ENCODE measurements at places on chromosomes 4 and X.

- no peak for DNase-seq
Observed at GRCh38 chrX:20265726-20266681, 705 bp downstream of the RPS6KA3 start.

DNA sequence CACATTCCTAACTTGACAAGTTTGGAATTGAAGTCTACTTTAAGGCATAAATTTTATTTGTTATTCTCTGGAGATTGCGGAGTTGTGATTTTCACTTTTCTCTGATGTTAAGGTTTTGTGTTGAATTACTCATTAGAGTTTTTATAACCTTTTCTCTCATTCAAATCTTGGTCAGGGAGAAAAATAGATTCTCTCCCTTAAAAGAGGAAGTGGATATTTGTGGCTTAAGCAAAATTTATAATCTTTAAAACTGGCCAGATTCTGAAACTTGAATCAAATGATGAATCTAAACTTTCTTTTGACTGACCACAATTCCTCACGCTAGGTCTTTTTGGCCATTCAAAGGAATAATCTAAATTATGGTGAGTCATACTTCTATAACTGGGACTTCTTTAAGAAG is 361.4 kb downstream of the TEX13C start:
- no peak for DNase-seq

- no peak for DNase-seq
Observed at GRCh38 chrX:106415276-106415895, 196.4 kb upstream of the RADX start.

DNA sequence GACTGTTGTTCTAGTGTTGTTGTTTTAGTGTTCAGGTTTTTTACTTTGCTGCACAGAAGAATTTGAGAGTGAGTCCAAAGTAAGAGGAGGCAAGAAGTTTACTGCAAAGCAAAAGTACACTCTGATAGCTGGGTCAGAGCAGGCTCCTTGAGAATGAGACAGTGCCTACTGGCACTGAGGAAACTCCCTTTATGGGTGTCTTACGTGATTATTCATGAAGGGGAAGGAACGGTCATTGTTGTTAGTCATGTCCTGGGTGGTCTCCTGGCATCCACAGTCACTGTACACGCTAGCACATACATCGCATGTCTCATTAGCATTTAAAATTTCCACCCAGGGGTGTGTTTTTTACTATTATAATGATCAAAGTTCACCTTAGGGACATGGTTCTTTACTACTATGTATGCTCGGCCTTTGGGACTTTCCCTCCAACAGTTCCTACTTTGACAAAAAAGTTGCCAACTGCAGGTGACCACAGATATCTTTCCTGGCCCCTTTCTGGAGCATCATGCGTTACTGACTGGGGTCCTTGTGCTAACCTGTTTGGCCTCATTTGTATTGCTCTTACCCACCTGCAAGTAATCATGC is 688.9 kb upstream of the AMOT start:
- no peak for DNase-seq

DNA sequence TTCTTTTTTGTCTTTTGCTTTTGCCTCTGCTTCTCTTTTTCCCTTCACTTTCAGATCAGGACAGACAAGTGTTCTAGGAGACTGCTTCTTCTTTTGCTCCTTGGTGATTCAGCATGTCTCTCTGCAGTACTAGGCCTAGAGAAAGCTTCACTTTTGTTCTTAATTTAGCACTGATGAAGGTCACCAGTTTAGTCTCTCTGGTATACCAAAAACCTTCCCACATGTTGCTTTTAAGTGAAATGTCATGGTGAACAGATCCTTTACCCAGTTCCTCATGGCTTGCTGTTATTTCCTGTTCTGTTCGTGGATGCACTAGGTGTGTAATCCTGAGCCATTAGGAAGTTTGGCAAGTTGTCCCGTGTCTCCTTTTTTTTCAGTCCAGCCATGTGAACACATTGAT is 53.3 kb downstream of the NBDY start:
- DNase-seq = no peak

DNA sequence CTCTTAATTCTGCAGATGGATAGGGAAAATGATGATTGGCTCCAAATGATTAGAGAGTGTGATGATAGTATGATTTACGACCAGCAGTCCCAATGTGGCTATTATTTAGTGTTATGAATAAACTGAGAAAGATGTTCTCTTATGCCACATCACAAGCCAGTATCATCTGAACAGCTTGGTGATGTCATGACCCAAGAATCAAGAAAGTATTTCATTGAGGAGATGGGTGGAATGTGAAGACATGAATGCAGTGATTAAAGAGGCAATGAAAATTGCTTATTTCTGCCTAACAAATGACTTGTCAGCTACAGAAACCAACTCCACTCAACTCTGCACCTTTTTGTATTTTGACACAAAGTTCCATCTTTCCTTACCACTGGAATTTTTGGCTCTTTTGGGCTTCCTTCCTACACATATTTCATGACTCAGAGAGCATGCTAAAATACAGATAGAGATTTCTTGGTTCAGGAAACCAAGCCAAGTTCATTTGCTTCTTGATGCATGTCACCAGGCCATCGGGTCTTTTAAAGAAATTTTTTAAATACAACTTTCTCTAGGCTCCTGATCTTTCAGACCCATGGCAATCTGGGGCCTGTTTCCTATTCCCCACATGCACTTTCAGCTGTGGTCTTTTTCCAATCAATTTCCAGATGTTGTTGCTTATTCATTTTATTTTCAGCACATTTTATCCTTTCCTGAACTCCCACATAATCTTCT is 174.2 kb downstream of the HHIP start:
- DNase-seq = no peak

GRCh38 chrX:48890934-48891401 is 6.6 kb downstream of the TIMM17B start:
- no peak for DNase-seq

DNA sequence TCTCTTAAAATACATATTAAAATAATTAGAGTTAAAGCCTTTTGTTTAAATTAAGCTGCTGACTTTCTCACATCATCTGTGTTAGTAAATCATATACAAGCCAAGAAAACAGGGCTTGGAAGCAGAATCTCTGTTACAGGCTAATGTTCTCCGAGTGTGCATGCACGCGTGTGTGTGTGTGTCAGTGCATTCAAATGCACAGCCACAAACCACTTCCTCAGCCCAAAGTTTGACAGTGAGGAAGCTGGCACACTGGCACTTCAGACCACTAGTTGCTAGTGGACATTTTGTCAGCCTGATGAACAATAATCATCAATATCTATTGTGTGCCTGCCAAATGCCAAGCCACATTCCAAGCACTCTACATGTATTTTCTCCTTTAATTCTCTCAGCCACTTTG is 5.6 kb downstream of the MAOB start:
- no peak for DNase-seq

DNA sequence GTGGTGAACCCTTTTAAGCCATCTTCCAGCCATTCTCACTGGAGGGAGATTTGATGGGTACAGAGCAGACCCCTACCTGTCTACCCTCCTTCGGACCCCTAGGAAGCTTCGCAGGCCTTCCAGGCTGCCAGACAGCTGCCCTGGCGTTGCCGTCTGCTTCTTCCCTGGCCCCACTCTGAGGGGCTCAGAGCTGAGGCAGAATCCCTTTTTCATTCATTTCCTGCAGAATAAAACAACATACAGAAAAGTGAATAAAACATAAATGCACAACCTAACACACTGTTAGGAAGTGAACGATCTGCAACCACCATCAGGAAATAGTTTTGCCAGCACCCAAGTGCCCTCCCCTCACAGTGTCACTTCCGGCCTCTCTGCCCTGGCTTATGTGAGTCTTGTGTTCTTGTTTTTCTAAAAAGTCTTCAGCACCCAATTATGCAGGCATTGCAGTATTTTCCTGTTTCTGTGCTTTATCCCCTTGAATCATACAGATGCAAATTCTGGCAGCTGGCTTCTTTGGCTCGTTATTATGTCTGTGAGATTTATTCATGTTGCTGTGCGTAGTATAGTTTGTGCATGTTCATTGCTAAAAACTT is 5.6 kb upstream of the ADD1 start:
- DNase-seq = peak; percentile 85

DNA sequence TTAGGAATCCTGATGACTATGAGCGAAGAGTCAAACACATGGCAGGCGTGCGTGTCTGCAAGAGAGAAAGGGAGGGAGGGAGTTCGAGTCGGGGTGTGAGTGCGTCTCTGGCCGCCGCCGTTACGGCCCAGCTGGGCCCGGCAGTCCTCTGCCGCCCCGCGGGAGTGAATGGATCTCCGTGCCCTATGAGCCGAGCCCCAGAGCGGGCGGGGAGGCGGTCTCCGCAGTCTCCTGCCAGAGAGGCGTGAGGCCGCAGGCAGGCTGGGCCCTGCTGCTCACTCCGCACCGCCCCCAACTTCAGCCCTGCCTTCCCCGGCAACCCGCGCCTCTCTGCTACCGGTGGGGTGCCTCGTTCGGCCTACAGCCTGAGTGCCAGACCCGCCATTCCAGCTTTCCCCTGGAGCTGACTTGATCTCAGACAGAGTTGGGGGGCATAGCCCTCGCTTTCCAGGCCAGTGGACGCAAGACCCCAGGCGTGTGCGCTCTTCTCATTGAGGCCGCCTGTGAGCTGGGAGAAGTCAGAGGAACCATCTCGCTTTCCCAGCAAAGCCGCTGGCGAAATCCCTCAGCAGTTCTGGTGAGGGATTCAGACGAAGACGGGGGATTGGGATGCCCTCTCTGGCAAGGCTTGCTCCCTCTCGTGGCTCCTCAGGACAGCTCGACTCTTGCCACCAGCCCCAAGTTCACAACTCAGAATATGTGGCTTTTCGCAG is 1.4 kb downstream of the SLC16A2 start:
- no peak for DNase-seq

GRCh38 chr4:25527034-25527433 is 128.6 kb upstream of the SLC34A2 start:
- DNase-seq = no peak

DNA sequence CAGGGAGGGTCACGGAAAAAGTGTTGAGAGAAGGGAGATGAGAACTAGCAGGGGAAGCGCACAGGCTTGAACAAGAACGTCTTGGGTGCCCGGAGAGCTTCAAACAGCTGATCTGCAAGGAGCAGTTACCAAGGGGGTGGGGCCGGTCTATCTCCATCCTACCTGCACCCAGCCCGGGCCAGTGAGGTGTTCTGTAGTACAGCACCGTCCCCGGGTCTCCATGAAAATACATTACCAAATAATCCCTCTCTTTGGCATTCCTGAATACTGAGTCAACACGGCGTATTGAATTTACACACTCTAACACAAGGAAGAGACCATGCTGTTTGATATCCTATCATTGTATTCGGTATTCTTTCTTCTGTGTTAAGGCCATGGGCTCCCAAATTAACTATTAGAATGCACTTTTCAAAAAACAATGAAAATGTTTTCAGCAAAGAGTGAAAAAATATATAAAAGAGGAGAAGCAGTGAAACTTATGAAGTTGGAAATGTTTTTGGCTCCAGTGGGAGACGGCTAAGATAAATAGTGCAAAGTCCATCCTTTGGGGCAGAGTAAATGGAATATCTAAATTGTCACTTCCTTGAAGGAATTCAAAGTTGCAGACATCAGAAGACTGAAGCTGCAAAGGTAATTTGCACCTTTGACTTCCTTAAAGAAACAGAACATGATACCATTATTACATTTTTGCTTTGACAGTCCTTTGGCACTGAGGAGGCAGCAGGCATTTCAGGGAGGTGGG is 90.3 kb downstream of the DHRSX start:
- DNase-seq = no peak

DNA sequence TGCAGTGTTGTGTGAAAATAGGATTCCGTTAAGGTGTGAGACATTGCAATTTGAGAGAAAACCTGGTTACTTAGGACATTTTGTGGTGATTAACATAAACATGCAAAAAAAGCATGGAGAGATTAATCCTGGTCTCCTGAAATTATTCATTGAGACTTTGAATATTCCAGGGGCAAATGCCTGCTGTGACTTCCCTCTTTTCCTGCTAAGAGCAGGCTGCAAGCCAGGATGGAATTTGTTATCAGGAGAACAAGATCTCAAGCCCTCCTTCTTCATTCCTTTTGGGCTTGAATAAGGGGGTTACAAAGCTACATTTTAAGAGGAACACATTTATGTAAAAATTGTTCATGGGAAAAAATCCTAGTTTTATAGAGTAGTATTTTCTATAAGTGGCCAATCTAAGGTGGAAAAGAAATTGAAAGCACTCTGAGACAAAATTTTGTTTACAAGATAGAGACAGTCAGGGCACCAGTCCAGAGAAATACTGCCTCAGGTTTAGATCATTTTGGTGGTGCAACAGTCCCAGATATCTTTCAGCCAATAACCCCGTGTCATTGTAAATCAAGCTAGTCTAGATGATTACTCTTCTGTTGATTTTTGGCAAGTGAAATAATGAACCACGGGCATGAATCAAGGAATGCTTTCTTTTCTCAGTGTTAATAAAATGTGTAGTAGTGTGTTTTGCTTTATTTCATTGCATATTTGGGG is 1528.3 kb upstream of the AGA start:
- no peak for DNase-seq
